Neuronal stem cell (in vitro differentiated cells): ENCODE measurements at places on chromosomes 11 and 22.
A peak's percentile ranks its signal among the peaks of the same experiment; 100 is the strongest.

DNA sequence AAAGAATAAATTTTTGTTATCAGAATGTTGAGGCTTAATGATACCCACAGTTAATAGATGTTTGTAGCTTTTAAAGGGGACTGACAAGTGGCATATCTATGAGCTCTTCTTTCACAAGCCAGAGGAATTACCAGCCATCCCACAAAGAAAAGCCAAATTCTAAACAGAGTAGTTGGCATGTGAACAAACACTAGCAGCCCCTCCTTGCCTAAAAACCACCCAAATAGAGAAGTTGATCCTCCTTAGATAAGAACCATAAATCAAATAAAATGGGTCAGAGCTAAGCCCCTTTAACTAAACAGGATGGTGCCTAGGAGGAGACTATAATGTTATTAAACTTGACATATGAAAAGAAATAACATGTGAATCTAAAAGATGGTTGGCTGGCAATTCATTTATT lies 11.4 kb downstream of the LPXN start:
- no peak for DNase-seq

- DNase-seq = peak; percentile 12
These were observed 1.0 kb upstream of the SLC1A2 start for GRCh38 chr11:35420371-35420770.

DNA sequence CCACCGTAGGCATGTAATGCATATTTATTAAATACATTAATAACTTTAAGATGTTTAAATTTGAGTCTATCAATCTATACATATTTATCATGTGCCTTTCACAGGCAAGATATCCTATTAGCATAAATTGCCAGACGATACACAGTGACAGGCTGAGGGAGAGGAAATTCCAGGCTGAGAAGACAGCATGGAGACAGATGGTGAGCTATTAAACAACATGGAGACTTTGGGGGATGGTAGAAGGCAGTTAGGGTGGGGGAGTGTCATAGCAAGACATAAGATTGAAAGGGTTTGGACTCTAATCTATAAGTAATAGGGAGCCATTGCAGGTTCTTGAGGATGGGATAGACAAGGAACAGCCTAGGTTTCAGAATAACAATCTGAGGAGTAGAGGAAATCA lies 138.5 kb downstream of the NXPE2 start:
- no peak for DNase-seq

- peak; percentile 74 for DNase-seq
These were observed at the start of gene ADM for GRCh38 chr11:10304495-10305261. TSS of gene ADM (plus strand) at chr11:10305073. CDS start at chr11:10305701, 628 bp downstream.

- no peak for DNase-seq
These were observed 2.0 kb downstream of the C1QTNF4 start for GRCh38 chr11:47592251-47592650.

DNA sequence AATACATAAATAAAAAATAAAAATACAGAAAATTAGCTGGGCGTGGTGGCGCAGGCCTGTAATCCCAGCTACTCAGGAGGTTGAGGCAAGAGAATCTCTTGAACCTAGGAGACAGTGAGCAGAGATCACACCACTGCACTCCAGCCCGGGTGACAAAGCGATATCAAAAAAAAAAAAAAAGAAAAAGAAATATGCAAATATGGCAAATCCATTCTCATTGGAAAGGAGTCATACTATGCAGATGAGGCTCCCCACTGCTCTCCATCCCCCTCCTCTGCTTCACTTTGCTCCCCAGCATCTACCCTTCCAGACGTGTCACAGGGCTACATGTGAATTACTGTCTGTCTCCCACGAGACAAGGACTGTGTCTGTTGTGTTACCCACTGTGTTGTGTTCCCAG lies 36.3 kb upstream of the PDGFB start:
- DNase-seq = no peak

GRCh38 chr11:17529844-17530185 lies 14.4 kb downstream of the USH1C start:
- no peak for DNase-seq

DNA sequence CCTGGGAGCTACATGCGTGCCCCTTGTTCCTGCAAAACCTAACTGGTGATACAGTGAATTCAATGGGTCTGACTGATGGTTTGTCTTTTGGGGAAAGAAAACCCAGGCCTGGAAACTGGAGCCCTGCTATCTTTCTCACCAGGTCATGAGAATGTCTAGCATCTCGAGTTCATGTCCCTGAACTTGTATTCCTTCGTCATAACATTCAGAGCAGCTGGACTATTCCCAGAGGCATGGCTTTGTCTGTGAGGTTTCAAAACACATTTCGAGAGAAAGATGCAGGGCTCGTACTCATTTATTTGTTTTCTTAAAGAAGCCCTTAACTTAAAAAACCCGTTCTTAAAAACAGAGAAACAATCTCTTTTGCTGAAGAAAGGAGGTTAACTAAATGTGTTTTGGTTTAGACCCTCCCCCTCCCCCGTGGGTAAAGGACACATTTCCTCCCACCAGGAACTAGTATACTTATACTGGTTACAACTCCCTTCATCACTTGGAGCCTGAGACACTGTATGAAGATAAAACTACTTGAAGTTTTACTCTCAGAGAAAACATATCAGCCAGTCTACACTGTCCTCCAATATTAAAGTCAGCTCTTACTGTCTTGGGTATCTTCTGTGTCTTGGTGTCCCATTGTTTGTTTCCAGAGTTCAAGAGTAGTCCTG lies 43.2 kb downstream of the ME3 start:
- DNase-seq = no peak

GRCh38 chr22:20016734-20017621 lies at the start of gene ARVCF:
TSS of gene ARVCF (minus strand) at chr22:20016823. CDS start at chr22:19990794, 26,029 bp downstream.
- peak; percentile 89 for DNase-seq

- DNase-seq = no peak
These were observed 10.2 kb downstream of the CKAP5 start for GRCh38 chr11:46835897-46836296.

DNA sequence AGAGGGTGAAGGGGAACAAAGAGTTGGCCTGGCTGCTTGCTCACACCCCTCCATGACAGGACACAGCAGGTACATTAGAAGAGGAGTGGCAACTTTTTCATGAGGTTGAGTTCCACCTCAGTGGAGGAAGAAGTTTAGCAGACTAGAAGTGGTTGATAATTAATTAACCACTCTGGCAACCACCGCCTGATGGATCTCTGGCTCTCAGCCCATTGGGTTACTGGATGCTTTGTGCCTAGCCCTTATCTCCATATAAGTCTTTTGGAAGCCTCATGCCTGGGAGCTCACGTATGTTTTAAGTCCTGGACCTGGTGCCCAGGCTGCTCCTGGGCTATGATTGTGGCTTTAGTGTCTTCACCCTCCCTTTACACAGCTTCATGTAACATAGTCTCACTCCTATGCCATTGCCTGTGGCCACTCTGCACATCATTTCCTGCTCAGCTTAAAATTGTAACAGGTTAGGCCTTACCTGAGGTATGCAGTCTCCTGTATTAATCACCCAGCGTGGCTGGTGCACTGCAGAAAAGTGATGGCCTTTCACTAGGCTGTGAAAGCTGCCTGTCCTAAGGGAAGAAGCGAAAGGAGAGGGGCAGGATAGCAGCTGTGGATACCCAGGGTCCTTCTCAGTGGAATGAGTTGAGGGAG lies 72.7 kb upstream of the CRTAM start:
- no peak for DNase-seq

GRCh38 chr11:35066783-35067423 lies 72.1 kb upstream of the CD44 start:
- no peak for DNase-seq

DNA sequence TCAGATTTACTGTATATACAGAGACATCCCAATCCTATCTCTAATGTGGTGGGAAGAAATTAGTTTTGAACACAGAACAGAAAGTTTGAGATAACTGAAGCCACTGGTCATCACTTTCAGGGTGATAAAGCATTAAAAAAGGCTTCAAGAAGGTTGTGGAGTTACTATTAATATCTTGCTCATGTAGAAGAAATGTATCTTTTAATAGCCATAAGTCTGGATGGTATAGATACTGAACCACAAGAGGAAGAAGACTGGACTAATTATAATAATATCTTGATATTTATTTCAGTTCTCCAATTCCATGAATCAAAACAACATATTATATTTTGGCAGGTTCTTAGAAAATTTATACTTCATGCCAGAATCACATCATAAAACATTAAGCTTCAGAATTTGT lies 137.1 kb downstream of the TMEM135 start:
- no peak for DNase-seq

- no peak for DNase-seq
These were observed 3.6 kb downstream of the CDKN1C start for GRCh38 chr11:2881981-2882375.

DNA sequence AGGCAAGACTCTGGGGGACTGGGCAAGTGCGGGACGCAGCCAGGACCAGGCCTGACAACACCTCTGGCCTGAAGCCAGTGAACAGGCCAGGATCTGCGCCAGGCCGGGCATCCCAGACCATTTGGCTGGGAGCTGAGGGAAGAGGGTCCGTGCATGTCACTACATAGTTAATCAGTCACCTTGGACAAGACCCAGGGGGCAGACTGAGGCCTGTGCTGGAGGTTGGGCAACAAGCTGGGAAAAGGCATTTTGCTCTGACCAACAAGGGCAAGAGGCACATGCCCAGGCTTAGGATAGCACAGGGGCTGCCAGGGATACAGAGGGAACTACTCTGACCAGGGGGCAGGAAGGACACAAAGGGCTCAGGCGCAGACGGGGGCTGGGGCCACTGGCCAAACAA lies 7.0 kb upstream of the CHADL start:
- no peak for DNase-seq

DNA sequence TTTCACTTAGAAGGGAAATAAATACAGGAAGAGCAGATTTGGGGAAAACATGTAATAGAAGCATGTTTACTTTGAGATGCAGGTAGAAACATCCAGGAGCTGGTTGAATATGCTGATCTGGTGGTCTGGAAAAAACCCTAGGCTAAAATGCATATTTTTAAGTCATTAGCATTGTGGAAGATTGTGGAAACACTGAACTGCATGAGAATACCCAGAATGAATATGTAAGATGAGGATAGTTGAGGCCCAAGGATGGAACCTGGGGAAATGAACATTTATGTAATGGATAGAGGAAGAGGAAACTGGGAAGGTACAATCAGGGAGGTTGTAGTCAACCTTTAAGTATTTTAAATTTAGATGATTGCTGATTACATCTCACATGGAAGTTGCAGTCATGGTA lies 269.4 kb downstream of the DDX10 start:
- DNase-seq = no peak

DNA sequence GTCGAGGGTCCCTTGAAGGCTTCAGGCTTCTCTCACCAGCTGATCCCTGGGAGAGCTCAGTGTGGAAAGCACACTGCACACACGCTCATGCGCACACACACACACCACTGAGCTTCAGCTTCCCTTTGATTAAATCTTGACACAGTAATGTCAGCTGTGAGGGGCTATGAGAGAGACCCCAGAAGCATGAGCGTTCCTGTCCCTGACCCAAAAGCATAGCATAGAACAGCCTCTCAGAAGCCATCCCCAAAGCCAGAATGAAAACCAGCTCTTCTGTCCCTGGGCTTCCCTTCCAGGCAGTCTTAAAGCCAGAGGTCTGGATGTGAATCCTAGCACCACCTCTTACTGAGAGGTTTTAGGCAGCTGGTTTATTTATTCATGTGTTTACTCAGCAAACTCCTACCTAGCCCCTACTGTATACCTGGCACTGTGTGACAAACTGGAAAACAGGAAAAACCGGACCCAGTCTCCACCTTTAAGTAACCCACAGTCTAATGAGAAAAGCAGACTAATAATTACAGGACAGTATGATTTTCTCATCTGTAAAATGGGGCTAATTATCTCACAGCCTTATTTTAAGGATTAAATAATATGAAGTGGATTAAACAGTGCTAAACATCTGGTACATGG lies 15.9 kb downstream of the GALNT18 start:
- DNase-seq = no peak
